ENCODE measurements at places on chromosomes 7 and 10.

DNA sequence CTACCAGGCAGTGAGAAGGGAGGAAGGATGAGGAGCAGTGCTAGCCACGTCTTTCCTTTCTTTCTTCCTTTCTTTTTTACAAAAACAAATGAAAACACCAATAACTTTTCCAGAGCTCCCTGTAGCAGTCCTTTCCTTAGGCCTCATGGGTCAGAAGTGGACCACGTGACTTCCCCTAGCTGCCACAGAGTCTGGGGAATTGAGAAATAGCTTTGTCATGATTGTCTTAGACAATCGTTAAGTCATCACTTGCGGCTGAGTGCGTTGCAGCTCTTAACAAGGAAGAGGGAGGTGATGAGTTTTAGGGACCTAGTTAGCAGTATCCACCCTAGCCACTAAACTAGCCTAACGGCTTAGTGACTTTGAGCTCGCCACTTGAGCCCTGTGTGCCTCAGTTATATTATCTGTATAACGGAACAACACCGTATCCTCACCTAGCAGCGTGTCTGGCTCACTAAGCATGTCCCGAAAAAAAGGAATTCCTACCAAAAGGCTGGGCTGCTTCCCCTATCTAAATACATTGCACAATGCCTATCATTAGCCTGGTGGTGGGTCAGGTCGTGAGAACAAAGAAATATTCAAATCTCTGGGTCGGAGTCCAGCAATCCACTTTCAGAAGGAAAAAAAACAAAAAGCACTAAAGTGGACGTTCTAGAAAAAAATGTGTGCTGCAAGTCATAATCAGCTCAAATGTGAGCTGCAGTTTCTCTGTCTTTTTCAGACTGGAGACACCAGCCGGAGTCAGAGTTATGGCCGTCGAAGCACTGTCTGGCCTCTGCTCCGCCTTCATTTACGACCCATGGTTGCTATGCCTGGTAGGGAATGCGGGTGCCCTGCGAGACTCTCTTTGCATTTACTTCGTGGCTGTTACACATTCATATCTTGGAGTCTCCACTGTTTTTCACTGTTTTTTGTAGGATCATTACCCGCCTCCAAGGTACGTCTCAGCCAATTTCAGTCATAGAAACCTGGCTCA lies 338.5 kb upstream of the FOXK1 start:
- DNase-seq = no peak

DNA sequence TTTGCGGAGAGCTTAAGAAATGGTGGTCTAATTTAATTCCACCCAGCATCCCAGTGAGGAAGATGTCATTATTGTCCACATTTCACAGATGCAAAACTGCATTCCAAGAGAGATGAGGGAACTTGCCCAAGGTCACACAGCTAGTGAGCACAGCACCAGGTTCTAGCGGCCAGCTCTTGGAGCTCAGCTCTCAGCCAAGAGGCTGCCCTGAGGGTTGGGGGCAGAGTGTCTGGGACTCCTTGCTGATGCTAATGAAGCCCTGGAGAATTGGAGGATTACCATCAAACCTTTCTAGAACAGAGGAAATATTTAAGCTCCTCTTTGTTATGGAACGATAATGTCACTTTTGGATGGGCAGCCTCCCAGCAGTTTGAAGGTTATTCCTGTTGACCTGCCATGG lies 48.0 kb downstream of the PLPP4 start:
- DNase-seq = no peak

DNA sequence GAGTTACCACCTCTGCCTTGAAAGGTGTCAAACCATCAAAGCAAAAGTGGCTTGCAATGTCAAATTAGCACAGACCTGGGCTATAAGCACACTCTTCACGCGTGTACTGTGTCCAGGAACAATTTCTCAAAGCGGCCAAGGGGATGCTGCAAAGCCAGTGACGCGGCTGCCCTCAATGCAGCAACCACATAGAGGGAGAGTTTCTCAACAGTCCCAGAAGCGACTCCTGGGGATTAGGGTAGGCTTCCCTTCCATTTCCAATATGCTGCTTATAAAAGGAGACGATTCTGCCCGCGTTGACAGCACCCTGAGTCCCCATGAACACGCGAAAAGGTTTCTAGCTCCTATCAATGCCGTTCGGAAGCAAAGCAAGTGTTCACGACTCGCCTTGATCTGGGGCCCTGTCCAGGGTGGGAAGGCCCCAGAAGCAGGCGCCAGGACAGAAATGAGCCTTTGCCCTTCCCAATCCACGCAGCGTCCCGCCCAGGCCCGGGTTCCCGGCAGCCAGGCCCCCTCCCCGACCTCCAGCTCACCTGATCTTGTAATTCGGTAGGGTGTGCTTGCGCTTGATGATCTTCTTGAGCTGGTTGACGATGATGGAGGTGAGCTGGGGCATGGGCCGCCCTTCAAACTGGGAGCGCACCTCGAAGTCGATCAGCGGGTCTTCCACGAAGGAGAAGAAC lies 1.3 kb downstream of the PDZD8 start:
- DNase-seq = peak; percentile 72

GRCh38 chr10:90992462-90992861 lies 71.6 kb upstream of the ANKRD1 start:
- no peak for DNase-seq

DNA sequence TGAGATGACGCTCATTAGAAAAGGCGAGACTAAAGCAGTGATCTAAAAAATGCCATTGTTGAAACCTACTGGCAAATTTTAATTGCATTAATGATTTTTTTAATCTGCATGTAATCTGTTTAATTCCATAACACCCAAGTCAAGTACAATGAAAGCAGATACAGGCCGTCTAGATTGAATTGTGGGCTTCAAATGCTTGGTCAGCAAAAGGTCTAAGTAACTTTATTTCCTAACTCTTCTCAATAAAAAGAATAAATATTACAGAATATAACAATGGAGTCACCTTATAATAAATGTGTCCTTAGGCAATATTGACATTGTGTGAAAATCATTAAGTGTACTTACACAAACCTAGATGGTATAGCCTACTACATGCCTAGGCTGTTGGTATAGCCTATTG lies 20.6 kb downstream of the PDE1C start:
- DNase-seq = no peak
